Prostate gland (tissue), 2 donors: ENCODE measurements at places on chromosomes 7 and 10. TPM values are rescaled to one million over a fixed set of nuclear protein-coding genes. Genes with fewer than 3 reads are reported as not detected.

DNA sequence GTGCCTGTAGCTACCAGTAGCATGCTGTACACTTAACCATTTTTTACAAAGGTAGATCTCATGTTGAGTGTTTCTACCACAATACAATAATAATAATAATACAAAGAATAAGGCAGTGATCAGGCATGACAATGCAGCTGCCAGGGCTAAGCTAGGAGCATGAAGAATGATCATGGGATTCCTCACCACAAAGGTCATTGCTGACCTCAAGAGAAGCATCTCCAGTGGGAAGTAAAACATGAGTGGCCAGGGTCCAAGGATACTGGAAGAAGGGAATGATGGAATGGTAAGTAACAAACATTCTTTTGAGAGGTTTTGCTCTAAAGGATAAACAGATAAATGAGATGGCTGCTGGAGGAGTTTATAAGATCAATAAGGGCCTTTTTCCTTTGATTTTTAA lies 591.1 kb downstream of the TNS3 start:
- no peak overlapping the region for H3K27ac ChIP-seq
- H3K36me3 ChIP-seq, result no peaks in the 10 kb centered on the region
- H3K27me3 ChIP-seq, result no peaks in the 10 kb centered on the region
- H3K4me1 ChIP-seq, result no peaks in the 10 kb centered on the region

Gene ADAM22
- 8.5 TPM for total RNA-seq

GRCh38 chr7:93414574-93414973 lies 159.9 kb downstream of the CALCR start:
- no peaks in the 10 kb centered on the region for H3K4me1 ChIP-seq
- no peaks in the 10 kb centered on the region for H3K36me3 ChIP-seq
- H3K27me3 ChIP-seq, result peaks cover 2% of the 10 kb centered on the region
- DNase-seq, result no peak

Gene OPN4
- total RNA-seq, result not detected

DNA sequence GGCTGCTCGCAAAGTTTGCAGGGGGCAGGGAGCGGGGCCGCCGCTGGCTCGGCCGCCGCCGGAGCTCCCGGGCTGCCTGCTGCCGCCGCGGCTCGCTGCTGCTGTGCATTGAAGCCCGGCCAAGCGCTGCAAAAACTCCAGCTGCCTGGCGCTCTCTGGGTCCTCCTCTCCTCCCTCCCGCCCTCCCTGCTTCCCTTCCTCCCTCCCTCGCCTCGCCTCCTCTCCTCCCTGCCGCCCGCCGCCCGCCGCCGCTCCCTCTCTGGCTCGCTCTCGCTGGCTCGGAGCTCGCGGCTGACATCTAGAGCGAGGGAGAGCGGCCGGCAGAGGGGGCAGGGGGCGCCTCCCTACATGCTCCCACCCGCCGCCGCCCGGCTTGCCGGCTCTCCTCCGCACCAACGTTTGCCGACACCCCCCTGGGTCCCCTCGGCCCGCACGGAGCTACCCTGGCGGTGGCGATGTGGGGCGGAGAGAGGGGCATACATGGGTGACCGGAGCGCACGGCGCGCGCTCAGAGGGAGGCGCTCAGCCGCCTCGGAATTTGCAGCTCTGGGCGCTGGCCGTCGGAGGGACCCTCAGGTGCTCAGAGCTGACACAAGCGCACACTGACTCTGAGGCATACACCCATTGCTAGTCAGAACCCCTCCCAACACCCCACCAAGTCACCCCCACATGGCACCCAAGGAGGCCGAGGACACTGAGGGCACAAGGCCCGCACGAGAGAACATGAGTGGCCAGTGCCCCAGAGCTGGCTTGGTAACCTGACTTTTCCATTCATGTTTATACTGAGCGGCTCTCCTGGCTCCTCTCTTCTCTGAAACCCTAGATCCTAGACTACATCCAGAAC lies 1.2 kb upstream of the PLXNA4 start:
- H3K4me1 ChIP-seq, result peaks cover 4% of the 10 kb centered on the region
- DNase-seq, result peak; percentile 45
- peaks cover 17% of the 10 kb centered on the region for H3K27me3 ChIP-seq
- H3K27ac ChIP-seq, result no peak overlapping the region

- no peak overlapping the region for H3K27ac ChIP-seq
- H3K4me3 ChIP-seq, result no peak overlapping the region
- no peaks in the 10 kb centered on the region for H3K4me1 ChIP-seq
- H3K36me3 ChIP-seq, result no peaks in the 10 kb centered on the region
Measured at GRCh38 chr7:73817121-73817520, 13.7 kb upstream of the CLDN4 start.

Gene SEMA3E
- 4.8 TPM for total RNA-seq

Gene FIS1
- total RNA-seq, result 238 TPM

GRCh38 chr7:21972397-21972784 lies 26.7 kb upstream of the CDCA7L start:
- H3K27me3 ChIP-seq, result no peaks in the 10 kb centered on the region
- no peak for DNase-seq
- H3K27ac ChIP-seq, result no peak overlapping the region
- H3K4me3 ChIP-seq, result no peak overlapping the region
- no peaks in the 10 kb centered on the region for H3K4me1 ChIP-seq

Gene ZNF117
- 6.1 TPM for total RNA-seq

GRCh38 chr7:147510201-147510542 lies 1080.4 kb upstream of the C7orf33 start:
- no peak overlapping the region for H3K27ac ChIP-seq
- no peak overlapping the region for H3K4me3 ChIP-seq
- DNase-seq, result no peak
- no peaks in the 10 kb centered on the region for H3K4me1 ChIP-seq

DNA sequence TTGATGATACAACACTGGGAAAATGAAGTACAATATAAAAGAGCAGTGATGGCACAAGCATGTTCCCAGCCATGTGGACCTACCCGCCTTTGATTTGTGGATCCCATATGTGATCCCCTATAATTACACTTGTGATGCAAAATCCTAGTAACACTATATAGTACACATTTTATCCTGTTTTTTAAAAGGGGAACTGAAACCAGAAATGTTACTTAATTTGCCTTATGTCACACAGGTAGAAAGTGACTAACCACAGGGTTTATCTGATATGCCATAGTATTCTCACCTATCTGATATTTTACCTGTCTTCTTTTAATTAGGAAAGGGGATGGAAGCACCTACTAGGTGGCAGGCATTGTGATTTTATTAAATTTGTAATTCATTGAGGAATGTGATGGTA lies 35.0 kb downstream of the ARMC3 start:
- H3K4me1 ChIP-seq, result no peaks in the 10 kb centered on the region
- H3K4me3 ChIP-seq, result no peak overlapping the region
- no peak for DNase-seq
- no peaks in the 10 kb centered on the region for H3K27me3 ChIP-seq

GRCh38 chr10:113073549-113074189 lies 123.6 kb downstream of the TCF7L2 start:
- no peaks in the 10 kb centered on the region for H3K27me3 ChIP-seq
- DNase-seq, result no peak
- H3K4me1 ChIP-seq, result no peaks in the 10 kb centered on the region
- no peak overlapping the region for H3K27ac ChIP-seq
- no peaks in the 10 kb centered on the region for H3K36me3 ChIP-seq

DNA sequence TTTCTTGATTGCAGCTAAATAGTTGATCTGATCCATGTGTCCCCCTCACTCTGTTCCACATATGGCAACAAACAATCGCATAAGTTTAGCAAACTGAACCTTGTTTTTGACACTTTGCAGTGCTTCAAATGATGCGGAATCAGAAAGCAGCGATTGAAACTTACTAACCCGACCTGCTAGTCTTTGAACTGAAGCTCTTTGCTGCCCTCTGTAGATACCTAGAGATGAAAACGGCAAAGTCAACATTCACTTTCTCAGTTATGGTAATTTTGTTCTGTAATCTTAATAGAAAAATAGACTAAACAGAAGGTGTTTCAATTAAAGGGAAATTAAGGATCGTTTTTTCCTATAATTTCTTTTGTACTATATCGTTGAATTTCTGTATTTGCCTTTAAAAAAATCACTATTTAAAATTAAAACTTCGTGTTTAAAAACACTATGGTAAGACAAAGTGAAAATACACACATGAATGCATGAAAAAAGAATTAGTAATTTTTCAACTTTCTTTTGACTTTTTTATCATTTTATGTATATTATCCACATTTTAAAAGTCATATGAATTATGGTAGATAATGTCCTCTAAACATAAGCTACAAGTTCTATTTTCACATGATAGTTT lies 276.5 kb downstream of the MAGI2 start:
- no peak overlapping the region for H3K27ac ChIP-seq
- H3K4me1 ChIP-seq, result no peaks in the 10 kb centered on the region
- H3K36me3 ChIP-seq, result no peaks in the 10 kb centered on the region
- DNase-seq, result peak; percentile 7

- H3K4me3 ChIP-seq, result no peak overlapping the region
- H3K36me3 ChIP-seq, result no peaks in the 10 kb centered on the region
- H3K4me1 ChIP-seq, result no peaks in the 10 kb centered on the region
- no peak overlapping the region for H3K27ac ChIP-seq
- no peaks in the 10 kb centered on the region for H3K27me3 ChIP-seq
Measured at GRCh38 chr7:50270531-50271018, 33.9 kb upstream of the IKZF1 start.

DNA sequence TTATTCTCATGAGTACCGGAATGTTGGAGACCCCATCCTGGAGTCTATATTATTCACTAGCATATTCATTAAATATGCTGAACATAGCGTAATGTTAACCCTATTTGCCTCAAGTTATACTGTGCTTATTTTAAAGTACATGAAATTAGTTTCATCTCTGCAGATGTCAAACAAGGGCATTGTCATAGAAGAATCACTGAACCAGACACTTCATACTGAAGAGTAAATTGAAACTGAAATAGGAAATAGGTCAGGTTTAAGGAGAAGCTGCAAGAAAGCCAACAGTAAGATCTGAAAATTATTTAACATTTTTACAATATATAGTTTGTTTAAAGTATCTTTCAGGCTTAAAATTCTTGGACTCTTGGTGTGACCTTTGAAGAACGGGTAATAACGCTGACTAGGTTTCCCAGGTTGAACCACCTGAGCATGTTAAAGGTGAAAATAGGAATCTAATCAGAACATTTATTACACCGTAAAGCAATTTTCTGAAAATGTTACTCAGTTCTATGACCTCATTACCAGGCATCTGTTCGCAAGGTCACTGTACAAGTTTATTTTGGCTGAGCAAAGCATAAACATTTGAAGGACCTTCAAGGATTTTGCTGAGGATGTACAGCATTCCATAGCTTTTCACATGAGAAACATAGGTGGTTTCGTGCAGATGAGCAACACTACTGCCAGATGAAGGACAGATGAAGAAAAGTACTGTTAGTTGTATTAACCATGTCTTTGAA lies 82.7 kb downstream of the REEP3 start:
- H3K4me3 ChIP-seq, result no peak overlapping the region
- no peak overlapping the region for H3K27ac ChIP-seq
- no peak for DNase-seq
- H3K36me3 ChIP-seq, result no peaks in the 10 kb centered on the region
- H3K4me1 ChIP-seq, result no peaks in the 10 kb centered on the region

GRCh38 chr10:124667425-124668345 lies 76.5 kb downstream of the FAM53B start:
- no peak overlapping the region for H3K4me3 ChIP-seq
- H3K4me1 ChIP-seq, result no peaks in the 10 kb centered on the region
- H3K27me3 ChIP-seq, result no peaks in the 10 kb centered on the region
- DNase-seq, result no peak
- no peaks in the 10 kb centered on the region for H3K36me3 ChIP-seq
- no peak overlapping the region for H3K27ac ChIP-seq
